ENCODE measurements at places on chromosomes 7 and 10.

GRCh38 chr7:450741-451140, 68.9 kb downstream of the PDGFA start:
- DNase-seq: no peak

DNA sequence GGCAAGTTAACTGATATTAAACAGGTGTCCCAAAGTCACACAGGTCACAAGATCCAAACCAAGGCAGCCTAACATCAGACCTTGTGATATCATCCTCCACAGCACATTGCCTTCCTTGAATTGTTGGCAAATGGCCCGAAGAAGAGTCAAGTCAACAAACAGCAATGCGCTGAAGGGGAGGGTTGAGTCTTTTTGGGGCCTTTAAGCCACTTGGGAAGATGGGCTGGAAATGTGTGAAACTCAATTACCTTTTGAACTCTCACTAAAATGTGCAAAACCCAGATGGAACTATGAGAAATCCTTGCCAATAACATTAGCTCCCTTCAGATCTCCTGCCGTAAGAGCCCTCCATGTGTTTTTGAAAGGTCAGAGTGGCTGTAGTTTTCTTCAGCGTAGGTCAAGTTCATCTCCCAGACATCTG, 47.9 kb upstream of the STK17A start:
- DNase-seq: no peak

DNA sequence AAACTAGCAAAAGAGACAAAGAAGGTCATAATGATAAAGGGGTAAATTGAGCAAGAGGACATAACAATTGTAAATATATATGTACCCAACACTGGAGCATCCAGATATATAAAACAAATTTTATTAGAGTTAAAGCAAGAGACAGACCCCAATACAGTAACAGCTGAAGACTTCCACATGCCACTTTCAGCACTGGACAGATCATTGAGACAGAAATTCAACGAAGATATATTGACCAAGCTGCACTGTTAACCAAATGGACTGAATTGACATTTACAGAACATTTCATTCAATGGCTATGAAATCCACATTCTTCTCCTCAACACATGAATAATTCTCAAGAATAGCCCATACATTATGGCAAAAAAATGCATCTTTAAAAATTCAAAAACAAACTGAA, 378.2 kb downstream of the PTPRN2 start:
- no peak for DNase-seq

DNA sequence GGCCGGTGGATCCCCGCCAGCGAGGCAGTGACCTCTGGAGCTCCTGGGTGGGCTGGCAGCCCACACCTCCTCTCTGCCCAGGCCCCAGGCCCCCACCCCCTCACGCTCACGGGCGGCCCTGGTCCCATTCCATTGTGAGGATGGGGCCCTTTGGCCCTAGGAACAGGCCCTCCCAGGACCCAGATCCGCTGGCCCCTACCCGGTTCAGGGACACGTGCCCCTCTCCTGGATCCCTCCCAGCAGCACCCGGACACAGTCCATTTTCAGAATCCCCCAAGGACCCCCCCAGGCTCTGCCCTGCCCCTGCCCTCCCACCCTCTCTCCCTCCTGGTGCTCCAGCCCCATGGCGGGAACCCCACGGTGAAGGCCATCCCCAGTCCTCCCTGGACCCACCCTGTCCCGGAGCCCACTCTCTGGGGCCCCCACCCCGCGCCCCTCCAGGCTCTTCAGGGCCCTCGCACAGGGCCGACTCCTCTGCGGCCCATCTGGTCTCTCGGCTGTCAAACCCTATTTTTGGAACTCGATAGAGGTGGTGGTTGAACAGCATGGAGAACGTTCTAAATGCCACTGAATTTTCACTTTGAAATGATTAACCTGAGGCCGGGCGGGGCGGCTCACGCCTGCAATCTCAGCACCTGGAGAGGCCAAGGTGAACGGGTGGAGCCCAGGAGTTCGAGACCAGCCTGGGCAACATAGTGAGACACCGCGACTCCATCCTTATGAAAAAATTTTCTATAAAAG, 8.1 kb downstream of the ADAP1 start:
- no peak for DNase-seq

- no peak for DNase-seq
These were observed 7.3 kb downstream of the SLC25A13 start for GRCh38 chr7:96314402-96315124.

All from NCI-H1105 treated with DMSO at 0.1 percent for 48 hours (cell line).